Activated CD4-positive, CD25-positive, alpha-beta regulatory T cell treated with anti-CD3 and anti-CD28 coated beads, Interleukin-2, amount 50 U/mL, for 72 hours (primary cell): ENCODE measurements at places on chromosomes 3 and 15.

- DNase-seq = no peak
These were observed 228.4 kb downstream of the ITPR1 start for GRCh38 chr3:4721511-4721911.

DNA sequence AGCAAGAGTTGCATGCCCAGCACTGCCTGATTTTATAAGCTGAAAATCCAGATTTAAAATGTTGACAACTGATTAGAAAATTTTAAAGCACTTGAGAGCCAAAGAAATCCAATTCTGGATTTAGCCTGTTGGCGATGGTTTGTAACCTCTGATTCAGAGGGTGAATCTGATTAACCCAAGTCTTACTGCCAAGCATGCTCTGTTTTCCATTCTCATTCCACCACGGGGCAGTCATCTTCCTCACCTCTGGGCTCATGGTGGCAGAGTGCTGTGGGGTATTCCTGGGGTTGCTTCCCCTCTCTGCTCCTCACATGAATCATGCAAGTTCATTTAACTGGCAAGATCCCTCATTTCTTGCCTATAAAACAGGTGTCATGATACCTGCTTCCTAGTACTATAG, 342.2 kb downstream of the EPHB1 start:
- DNase-seq = no peak

GRCh38 chr3:172362583-172362982, 85.7 kb downstream of the GHSR start:
- DNase-seq = no peak

- no peak for DNase-seq
These were observed 16.4 kb downstream of the TMEM108 start for GRCh38 chr3:133054586-133054985.

GRCh38 chr3:71816767-71817156, 31.8 kb upstream of the PROK2 start:
- no peak for DNase-seq

GRCh38 chr15:78050826-78051225, 26.7 kb downstream of the TBC1D2B start:
- DNase-seq = no peak

DNA sequence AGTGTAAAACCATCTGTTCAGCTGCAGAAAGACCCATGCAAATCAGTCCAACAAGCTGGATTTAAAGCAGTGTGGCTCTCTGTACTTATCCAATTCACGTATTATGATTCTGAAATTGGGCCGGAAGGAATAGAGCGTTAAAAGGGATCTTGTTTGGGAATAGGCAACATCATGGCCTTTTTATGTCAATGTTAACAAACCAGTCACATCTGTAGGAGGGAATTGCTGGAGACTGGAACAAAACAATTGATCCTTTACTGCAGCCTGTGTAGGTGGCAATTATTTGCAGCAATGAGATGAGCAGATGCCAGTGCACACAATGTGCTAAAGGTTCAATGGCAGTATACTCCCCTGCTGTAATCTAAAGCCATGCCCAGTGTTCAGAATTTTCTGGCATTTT, 887.4 kb upstream of the ROBO1 start:
- no peak for DNase-seq

- no peak for DNase-seq
These were observed 62.8 kb downstream of the LIPC start for GRCh38 chr15:58494567-58494966.

- no peak for DNase-seq
These were observed 45.4 kb upstream of the UBE2E1 start for GRCh38 chr3:23760325-23760724.

GRCh38 chr15:30999729-31000128, 8.3 kb upstream of the MTMR10 start:
- DNase-seq = no peak

DNA sequence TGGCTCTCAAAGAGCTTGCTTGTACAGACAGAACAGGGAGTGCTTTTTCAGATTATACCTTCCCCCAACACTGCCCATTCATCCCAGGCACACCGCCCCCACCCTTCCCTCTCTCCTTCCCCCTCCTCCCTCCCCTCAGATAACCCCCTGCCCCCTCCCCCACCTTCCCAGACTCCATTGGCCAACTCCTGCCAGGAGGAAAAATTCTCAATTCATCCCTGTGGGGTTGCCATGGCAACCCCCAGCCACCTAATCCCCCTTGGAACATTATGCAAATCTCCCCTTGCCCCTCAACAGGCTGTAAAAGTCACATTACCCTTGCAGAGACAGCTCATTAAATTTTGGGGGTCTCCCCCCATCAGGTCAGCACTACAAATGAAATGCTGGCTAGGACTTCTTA, 14.3 kb downstream of the TLE3 start:
- no peak for DNase-seq

GRCh38 chr3:52881871-52882270, 15.5 kb downstream of the STIMATE start:
- DNase-seq = no peak

GRCh38 chr15:40192942-40193341, 32.1 kb downstream of the BUB1B start:
- no peak for DNase-seq

DNA sequence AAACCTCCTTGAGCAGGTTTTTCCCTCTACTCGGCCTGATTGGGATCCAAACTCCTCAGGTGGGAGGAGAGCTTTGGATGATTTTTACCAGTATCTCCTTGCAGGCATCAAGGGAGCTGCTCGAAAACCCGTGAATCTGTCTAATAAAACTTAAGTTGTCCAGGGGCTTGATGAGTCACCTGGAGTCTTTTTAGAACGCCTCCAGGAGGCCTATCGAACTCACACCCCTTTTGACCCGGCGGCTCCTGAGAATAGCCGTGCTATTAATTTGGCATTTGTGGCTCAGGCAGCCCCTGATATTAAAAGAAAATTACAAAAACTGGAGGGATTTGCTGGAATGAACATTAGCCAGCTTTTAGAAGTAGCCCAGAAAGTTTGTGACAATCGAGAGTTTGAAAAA, 41.6 kb downstream of the ZBTB11 start:
- DNase-seq = no peak

- no peak for DNase-seq
These were observed 588.7 kb upstream of the CBLB start for GRCh38 chr3:106457281-106458180.

DNA sequence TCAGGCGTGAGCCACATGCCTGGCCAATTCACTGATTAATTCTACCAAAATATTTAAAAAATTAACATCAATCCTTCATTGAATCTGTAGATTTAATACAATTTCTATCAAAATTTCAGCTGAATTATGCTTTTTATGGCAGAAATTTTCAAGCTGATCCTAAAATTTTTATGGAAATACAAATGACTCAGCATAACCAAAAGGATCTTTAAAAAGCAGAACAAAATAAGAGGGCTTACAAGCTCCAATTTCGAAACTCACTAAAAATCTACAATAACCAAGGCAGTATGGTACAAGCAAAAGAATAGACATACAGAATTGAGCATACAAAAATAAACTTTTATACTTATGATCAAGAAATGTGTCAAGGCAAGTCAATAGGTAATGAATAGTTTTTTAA, 180.4 kb upstream of the CTNNB1 start:
- no peak for DNase-seq

DNA sequence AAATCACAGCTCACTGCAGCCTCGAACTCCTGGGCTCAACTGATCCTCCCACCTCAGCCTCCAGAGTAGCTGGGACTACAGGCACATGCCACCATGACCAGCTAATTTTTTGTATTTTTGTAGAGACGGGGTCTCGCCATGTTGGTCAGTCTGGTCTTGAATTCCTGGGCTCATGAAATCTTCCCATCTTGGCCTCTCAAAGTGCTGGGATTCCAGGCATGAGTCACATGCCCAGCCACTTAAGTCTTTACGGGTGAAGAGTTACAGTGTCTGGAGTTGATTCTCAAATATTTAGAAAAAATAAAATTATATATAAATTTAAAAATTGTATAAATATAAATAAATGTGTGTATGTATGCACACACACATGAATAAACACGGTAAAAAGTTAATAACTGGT, 14.5 kb upstream of the KBTBD12 start:
- no peak for DNase-seq

GRCh38 chr3:183447206-183448001, 19.0 kb upstream of the MCF2L2 start:
- DNase-seq = peak; percentile 71

GRCh38 chr3:107796791-107797190, 274.0 kb downstream of the BBX start:
- no peak for DNase-seq
